Right renal cortex interstitium (tissue), 3 donors: ENCODE measurements at places on chromosomes 3 and 15. TPM values are rescaled to one million over a fixed set of nuclear protein-coding genes. Genes with fewer than 3 reads are reported as not detected.
A peak's percentile ranks its signal among the peaks of the same experiment; 100 is the strongest.

CPLX3 gene
- polyA plus RNA-seq, result not detected

TNFAIP8L3 gene
- 2.3 TPM for polyA plus RNA-seq

FILIP1L gene
- polyA plus RNA-seq, result 22.5 TPM

DPH6 gene
- 21.0 TPM for polyA plus RNA-seq

TRIM42 gene
- polyA plus RNA-seq, result not detected

RTP3 gene
- not detected for polyA plus RNA-seq

GPR149 gene
- polyA plus RNA-seq, result not detected

LRTM1 gene
- polyA plus RNA-seq, result not detected

KCNAB1 gene
- polyA plus RNA-seq, result 2.9 TPM

CP gene
- polyA plus RNA-seq, result 0.33 TPM

ADGRG7 gene
- 0.19 TPM for polyA plus RNA-seq

LXN gene
- 38.1 TPM for polyA plus RNA-seq

ST8SIA2 gene
- 6.0 TPM for polyA plus RNA-seq

DNA sequence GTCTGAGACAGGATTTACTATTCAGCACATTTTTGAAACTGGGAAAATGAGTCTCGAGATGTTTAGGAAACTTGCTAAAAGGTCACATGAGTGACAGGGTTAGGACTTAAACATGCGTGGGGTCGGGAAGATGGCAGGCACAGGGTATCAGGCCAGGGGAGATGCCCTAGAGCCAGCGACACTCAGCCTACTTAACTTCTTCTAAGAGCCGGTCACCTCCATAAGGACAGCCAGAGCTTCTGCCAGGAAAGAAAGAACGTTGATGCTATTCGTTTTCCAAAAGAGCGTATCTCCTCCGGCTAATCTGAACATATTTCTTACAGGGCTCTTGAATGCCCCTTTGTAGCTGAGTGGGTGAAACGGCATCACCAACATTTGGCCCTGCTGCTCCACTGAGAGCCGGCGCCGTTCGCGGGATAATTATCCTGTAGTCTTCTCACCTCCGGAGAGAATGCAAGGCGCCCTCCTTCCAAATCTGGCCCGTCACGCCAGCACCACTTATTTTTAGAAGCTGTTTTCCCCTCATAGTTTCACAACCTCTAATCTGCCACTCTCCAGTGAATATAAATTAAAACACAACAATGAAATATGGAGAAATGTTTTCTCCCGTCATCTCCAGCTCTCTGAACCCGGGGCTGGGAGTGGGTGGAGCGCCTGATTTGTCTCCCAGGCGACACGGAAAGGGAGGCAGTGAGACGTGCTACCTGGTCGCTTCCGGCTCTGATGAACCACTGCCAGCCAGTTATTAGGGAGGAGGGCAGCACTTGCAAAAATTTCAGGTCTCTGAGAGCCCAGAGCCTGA lies 58.5 kb downstream of the LIPC start:
- DNase-seq, result no peak

DNA sequence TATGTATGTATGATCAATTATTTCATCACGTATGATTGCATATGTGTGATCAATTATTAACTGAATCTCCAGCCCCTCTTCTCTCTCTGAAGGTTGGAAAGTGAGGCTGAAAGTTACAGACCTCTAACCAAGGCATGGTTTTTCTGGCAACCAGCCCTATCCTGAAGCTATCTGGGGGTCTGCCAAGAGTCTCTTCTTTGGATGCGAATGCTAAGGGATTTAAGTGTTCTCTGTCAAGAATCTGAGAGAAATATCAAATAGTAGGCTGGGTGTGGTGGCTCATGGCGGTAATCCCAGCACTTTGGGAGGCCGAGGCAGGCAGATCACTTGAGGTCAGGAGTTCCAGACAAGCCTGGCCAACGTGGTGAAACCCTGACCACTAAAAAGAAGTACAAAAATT lies 8.1 kb downstream of the NKTR start:
- no peak for DNase-seq

GRCh38 chr3:143511174-143511879 lies 336.9 kb downstream of the SLC9A9 start:
- DNase-seq, result no peak

- DNase-seq, result no peak
Measured at GRCh38 chr3:107217172-107217571, 160.1 kb upstream of the CCDC54 start.

GRCh38 chr15:34841262-34841725 lies 45.9 kb upstream of the ACTC1 start:
- DNase-seq, result no peak

DNA sequence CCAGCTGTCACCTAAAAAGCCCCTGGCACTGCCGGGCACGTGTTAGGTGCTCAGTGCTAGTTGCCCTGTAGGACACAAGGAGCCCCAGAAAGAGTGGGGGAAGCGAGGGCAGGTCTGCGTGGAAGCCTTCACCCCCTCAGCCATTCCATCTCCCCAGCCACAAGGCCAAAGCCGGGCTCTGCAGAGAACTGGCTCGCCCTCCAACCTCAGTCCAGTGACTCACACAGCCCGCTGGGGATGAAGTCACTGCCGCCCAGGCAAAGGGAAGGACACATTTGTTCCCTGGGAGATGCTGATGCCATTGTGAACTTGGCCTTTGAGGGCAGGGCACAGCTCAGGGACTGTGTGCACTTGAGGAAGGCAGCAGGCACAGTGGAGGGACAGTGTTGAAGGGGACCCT lies 48.1 kb downstream of the IQSEC1 start:
- DNase-seq, result no peak

- DNase-seq, result no peak
Measured at GRCh38 chr3:158352551-158352950, 218.4 kb upstream of the MLF1 start.

- DNase-seq, result no peak
Measured at GRCh38 chr3:157190380-157190872, 30.5 kb upstream of the CCNL1 start.

GRCh38 chr3:46553154-46553553 lies 12.9 kb downstream of the LRRC2 start:
- no peak for DNase-seq

GRCh38 chr3:76864355-76864754 lies 175.5 kb upstream of the ROBO2 start:
- no peak for DNase-seq

DNA sequence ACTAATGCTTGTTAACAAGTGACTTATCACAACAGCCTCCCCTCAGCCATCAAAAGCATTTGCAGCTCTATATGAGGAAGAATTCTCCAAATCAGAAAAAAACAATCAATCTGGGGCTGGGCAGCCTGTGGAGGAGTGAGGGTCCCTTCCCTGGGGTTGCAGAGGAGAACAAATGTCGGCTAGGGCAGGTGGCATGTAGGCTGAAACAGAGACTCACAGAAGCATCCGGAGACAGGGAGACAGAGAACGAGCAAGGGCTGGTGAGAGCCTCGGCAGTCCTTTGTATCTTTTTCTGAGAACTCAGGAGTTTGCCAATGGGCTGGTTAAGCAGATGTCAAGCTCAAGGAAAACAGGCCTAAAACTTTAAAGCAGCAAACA lies 15.8 kb downstream of the ITGA11 start:
- no peak for DNase-seq

- no peak for DNase-seq
Measured at GRCh38 chr15:57321485-57321884, 54.8 kb upstream of the CGNL1 start.

GRCh38 chr3:152937234-152937633 lies 102.3 kb downstream of the P2RY1 start:
- no peak for DNase-seq

- no peak for DNase-seq
Measured at GRCh38 chr15:57353317-57353804, 22.9 kb upstream of the CGNL1 start.

DNA sequence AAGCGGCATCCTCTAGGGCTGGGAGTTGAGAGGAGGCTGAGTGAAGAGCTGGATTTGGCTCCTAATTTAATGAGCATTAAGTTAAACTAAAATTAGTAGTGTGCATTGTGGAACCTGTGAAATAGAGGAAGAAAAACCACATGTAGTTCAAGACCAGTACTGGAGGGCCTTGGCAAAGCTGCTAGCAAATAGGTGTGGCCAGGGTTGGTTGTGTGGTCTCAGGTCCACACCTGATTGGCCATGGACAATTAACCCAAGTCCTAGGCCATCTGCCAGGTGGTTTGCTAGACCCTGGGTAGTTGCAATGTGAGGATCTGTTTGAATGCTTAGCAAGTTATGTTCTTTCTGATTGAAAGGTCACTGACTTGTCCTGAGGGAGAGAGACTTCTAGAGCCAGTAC lies 275.5 kb downstream of the PDCD6IP start:
- no peak for DNase-seq

DNA sequence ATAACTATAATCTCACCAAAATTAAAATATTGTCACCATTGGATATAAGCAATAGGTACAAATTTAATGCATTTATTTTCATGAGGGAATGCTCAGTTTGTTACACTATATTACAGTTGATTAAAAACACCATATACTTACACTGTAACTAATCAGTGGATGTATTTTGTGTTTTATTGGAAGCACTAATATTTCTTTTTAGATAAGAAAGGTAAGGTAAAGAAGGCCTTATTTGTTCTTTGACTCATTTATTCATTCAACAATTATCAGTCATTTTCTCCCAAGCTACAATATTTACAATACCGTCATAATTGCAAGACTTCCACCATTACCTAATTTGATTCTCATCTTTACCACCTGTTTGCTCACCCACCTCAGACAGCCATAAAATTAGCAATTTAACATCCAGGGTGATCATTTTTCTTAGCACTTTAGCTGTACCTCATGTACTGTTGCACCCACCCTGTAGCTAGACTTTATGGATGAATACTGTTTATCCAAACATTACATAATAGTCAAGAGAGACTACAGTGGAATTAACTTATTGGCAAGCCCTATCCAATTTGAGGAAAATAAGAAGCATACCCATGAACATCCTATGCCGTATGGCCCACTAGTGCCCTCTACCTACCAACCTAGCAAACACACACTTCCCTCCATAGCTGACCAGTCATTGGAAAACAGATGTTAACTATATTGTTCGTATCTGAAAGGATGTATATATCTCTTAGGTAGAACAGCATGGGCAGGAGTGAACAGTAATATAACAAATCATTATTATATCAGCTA lies 229.6 kb downstream of the BBX start:
- DNase-seq, result no peak

GRCh38 chr3:99972380-99973104 lies 141.8 kb downstream of the FILIP1L start:
- no peak for DNase-seq

DNA sequence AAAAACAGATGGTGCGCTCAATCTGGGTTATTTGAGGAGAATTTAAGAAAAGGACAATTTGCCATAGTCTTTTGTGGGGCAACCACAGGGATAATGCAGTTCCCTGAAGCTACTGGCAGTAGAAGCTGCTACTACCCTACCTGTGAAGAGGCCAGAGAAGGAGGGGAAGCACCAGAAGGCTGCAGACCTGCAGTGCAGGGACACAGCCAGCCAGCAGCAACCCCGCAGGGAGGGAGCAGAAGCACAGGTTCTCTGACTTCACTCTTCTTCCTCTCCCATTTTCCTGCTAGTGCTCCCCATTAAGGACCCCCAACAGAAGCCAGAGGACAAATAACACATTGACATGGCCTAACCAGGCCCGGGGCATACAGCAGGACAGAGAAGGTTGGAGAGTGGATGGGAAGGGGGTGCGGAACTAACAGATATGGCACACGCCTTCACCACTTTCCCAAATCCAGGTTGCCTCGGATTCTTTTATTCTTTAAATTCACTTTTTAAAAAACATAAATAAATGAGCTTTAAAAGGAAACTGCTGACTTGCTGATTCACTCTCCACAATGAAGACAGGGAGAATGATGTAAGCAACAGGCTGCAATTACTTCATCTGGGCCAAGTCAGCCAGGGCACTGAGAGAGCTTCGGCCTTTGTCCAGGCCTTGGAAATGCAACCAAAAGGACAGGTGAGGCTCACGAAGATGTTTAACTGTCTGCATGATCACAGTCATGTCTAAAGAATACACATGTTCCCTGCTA lies 30.1 kb downstream of the POPDC2 start:
- DNase-seq, result no peak

- DNase-seq, result no peak
Measured at GRCh38 chr3:8328967-8329366, 172.7 kb upstream of the LMCD1 start.

GRCh38 chr3:49498648-49499047 lies 28.6 kb downstream of the DAG1 start:
- DNase-seq, result no peak

DNA sequence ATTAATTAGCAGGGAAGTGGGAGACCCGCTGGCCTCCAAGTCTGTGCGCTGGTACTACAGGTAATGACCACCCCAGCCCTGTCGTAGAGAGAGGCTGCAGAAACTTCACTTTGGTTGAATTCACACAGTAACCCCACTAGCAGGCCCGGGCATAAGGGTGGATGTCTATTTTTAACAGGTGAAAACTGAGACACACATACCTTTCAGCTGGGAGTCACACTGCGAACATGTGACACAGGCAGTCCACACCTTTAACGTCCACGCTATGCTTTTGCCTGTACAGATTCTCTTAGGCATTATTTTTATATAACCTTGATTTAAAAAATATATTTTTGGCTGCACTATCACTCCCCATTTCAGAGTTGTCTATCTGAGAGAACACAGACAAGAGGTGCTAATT lies 3.9 kb downstream of the LRRK1 start:
- no peak for DNase-seq

DNA sequence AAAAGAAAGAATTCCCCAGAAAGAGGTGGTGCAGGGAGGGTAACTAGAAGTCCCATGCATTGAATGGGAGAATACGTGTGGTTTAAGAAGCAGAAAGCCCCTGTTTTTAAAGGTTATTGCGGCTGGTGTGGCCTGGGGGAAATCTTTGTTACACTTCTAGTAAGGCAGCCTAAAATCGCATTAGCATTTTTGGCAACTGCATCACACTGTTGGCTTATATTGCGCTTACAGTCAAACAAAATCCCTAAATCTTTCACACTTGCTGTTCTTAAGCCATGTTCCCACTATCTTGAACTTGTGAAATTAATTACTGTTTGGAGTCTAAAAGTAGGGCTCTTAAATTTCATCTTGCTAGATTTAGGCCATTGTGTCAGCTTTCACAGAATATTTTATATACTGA lies 66.0 kb upstream of the GOLIM4 start:
- DNase-seq, result no peak

- DNase-seq, result peak; percentile 19
Measured at GRCh38 chr3:98986073-98986472, 84.6 kb upstream of the DCBLD2 start.

- DNase-seq, result no peak
Measured at GRCh38 chr15:63860555-63860954, 26.8 kb upstream of the HERC1 start.

GRCh38 chr3:178198329-178198728 lies 337.9 kb upstream of the KCNMB2 start:
- no peak for DNase-seq

- no peak for DNase-seq
Measured at GRCh38 chr15:53320816-53321215, 438.6 kb downstream of the WDR72 start.

GRCh38 chr3:50450209-50450921 lies 53.1 kb downstream of the CACNA2D2 start:
- DNase-seq, result peak; percentile 37

GRCh38 chr3:97896547-97896946 lies 74.7 kb downstream of the CRYBG3 start:
- DNase-seq, result no peak

DNA sequence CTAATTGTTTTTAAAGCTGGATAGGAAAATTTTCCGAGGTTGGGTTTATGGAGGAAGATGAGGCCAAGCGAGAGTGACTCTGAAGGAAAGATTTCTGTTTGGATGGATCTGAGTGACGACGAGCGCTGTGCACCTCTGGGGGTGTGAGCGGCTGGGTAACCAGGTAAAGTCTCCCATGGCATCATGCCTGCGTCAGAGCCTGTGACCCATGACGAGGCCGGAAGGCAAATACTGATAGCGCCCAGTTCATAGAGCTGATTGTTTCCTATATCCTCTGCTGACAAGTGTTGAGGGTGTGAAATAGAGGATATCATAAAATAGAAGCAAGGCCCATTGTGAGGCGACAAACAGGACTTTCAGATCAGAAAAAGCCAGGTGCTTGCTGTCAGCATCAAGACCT lies 33.7 kb upstream of the MAGEF1 start:
- DNase-seq, result no peak
